ENCODE measurements at places on chromosomes 4 and X. TPM values are rescaled to one million over a fixed set of nuclear protein-coding genes. Genes with fewer than 3 reads are reported as not detected.

Gene TXK
- 0.32 TPM for total RNA-seq

Gene RHOXF1
- not detected for total RNA-seq

Gene GLRA3
- 0.13 TPM for total RNA-seq

Gene SPARCL1
- 1,991 TPM for total RNA-seq

Gene ANTXR2
- 440 TPM for total RNA-seq

Gene PKD2
- 115 TPM for total RNA-seq

Gene SOWAHD
- not detected for total RNA-seq

DNA sequence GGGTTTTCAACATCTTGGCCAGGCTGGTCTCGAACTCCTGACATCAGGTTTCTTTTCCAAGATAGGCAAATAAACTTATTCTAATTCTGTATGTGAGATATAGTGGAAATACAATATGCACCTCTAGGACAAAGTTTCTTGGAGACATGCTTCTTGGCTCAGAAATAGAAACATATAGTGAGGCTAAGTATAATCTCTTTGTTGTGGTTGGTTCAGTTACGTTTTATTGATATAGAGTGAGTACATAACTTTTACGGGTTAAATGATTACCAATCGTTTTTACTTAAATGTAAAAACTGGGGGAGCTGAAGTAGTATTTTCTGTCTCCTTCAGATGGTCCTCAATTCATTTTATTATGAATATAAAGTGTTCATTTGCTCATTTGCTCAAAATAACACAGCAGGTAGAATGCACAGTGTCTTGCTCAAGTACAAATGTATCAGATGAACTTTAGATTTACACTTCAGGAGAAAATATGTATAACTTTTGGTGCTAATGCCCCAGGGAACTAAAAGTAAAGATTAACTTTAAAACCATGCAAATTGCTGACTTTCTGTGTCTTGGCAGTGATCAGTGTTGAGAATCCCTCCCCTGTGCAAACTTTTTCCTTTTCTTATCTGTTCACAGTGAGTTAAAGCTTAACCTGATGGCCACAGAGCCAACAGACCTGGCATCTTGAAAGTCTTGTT is 77.6 kb downstream of the AFF1 start:
- ATAC-seq: no peak

DNA sequence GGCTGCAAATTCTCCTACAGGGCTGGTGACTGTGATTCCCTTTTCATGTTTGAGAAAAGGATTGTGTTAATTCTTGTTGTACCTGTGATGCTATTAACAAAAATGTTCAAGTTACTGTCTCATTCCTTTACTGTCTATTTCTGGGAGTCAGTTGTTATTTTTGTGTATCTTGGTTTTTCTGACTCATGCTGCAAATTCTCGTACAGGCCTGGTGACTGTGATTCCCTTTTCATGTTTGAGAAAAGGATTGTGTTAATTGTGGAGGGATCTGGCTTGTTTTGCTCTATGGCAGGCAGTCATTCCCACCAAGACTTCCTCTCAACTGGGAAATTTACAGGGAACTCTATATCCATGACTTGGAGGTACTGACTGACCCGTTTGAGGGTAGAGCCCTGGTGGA is 693.4 kb upstream of the INTU start:
- ATAC-seq: no peak

GRCh38 chr4:55123791-55124190 is 1.6 kb downstream of the KDR start:
- ATAC-seq: no peak

DNA sequence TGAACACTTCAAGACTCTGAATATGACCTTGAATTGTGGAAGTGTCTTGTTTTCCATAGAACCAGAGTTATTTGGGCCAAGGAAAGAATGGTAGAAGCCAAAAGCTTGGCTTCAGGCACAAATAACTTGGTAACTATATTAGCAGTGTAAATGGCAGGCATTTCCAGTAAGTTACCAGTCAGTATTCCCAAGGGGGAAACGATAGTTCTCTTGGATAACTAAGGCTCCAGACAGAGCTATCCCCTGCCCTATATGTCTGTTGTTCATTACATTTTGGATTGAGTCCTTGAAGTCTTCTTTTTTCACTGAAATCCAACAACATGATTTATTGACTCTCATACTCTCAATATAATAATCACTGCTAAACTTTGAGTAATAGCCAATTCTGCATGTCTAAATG is 364.1 kb downstream of the MAGEB5 start:
- ATAC-seq: no peak

GRCh38 chr4:100933628-100934027 is 413.7 kb downstream of the PPP3CA start:
- no peak for ATAC-seq

DNA sequence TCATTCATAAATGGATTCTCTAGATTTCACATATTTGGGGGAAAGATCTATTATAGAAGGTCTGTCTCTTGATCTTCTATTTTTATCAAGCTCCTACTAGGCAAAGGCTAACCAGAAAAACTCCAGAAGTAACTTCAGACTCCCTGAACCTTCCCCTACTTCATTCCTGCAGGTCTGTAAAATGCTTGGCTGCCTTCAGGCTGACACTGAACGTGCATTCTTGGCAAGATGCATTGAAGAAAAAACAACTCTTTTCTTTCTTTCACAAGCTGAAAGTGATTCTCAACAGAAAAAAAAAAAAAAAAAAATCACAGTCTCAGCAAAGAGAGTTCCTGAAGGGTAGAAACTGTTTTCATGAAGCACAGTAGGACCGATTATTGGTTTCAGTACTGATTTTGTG is 12.7 kb downstream of the OPHN1 start:
- ATAC-seq: no peak

DNA sequence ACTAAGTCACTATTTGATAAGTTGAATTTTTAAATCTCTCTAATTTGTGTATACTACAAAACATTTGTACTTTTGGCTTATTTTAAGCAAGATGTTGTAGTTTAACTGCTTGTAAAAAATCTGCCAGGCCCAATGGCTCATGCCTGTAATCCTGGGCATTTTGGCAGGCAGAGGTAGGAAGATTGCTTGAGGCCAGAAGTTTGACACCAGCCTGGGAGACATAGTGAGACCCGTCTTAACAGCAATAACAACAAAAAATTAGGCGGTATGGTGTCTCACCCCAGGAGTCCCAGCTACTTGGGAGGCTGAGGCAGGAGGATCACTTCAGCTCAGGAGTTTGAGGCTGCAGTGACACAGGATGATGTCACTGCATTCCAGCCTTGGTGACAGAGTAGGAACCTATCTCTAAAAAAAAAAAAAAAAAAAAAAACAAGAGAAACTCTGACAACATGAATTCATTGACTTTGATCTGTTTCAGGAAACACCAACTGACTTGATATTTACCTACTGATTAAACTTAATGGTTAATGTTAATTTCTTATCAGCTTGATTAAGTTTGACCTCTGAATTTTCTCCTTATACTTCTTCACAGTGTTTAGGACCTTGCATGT is 8.9 kb downstream of the FHIP1A start:
- ATAC-seq: no peak

DNA sequence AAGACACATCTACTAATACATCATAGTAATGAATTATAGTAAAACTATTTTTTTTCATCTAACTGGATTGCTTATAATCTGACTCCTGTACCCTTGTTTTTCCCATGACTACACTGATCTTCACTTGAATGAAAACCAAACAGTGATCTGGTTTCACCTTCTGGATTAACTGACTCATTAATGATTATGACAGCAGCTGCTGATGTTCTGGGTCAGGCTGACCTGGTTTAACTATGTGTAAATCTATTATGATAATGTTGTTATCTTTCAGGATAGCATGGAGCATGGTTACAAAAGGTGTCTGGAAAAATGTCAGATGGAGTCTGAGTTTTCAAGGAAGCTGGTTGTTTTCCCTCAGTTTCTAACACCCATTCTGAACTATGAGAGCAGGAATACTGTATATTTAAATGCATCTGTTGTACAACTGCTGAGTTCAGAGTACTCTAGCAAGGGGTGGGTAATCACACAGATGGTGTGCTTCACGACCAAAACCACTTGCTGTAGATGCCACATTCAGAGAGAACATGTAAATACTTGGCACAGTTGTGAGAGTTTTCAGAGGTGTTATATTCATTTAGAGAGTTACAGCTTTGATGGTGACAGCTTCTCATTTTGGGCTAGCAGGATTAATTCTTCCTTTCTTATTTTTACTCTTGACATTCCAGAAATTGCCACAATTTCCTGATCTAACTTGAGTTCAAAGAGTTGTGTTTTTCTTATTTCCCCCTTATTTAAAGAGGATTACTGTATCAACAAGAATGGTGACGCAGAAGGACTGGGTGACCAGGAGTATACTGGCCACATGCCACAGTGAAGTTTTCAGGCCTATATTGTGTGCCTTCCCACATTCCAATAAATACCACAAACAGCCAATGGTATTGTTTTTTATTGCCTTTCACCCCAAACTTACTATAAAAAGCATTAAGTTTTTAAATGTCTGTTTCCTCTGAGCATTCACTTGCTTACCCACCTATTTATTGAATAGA is 249.7 kb upstream of the TET2 start:
- ATAC-seq: no peak

DNA sequence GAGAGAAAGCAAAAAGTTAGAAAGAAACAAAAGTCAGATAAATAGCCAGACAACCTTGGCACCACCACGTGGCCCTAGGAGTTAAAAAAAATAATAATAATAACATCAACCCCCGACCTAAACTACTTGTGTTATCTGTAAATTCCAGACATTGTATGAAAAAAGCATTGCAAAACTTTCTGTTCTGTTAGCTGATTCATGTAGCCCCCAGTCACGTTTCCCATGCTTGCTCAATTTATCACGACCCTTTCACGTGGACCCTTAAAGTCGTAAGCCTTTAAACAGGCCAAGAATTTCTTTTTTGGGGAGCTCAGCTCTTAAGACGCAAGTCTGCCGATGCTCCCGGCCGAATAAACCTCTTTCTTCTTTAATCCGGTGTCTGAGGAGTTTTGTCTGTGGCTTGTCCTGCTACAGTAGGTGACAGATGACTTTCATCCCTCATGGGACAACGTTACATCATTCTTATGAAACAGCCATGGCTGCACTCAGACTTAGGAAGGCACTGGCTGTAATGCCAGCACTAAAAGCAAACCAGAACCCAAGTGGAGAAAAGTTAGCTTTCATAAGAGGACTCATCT is 520 bp downstream of the ACOX3 start:
- ATAC-seq: peak; percentile 78

GRCh38 chr4:103754844-103755243 is 35.1 kb upstream of the TACR3 start:
- peak; percentile 47 for ATAC-seq

DNA sequence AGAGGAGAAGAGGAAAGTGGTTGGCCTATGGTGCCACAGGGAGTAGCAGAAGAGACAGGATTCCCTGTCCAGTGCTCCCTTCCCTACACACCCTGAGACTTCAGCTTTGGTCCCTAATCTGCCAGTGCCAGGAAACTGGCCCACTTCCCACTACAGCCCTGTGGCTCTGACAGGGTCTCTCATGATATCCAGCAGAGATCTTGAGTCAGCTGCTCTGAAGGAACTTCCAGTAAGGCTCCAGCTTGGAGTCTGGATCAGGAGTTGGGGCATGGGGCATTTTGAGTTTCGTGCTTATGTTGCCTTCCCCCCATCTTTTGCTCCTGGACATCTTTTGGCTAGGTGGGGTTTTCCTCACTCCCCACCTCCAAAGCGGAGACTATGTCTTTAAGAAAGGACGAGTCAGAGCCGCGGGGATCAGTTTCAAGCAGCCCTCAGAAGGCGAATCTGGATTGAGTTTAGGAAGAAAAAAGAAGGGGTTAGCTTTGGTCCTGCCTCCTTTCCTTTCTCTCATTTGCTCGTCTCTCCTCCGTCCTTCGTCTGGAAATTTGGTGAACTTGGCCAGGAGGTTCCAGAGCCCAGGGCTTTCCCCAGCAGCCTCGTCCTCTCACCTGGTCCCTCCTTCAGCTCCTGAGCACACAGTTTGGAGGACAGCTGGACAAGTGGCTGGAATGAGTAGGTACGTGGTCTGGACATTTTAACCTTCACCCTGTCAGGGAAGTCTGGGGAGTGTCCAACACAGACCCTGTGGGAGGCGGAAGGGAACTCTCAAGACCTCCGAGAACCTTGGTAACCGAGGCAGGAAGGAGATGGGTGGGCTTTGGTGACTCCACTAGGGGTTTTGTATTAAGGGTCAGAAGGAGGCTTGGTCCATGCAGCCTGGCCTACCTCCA is 104.4 kb downstream of the RTL5 start:
- no peak for ATAC-seq
